ENCODE measurements at places on chromosomes 5 and 9.

- DNase-seq = no peak
Measured at GRCh38 chr5:119301906-119302305, 53.9 kb upstream of the TNFAIP8 start.

DNA sequence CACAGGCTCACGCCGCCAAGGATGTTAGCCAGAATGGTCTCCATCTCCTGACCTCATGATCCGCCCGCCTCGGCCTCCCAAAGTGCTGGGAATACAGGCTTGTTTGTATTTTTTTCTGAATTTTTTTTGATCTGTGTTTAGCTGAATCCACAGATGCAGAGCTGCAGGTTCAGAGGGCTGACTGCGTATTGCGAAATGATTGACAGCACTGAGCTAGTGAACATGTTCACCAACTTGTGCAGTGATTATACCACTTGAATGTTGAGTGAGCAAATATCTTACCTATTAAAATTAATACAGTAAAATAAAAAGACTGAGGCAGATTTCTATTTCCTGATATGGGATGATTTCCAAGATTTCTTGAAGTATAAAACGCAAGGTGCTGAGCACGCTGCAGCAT lies 123.1 kb upstream of the PHYKPL start:
- DNase-seq = no peak

- no peak for DNase-seq
Measured at GRCh38 chr5:64318175-64318574, 152.5 kb downstream of the RNF180 start.

- no peak for DNase-seq
Measured at GRCh38 chr9:118630931-118631595, 738.2 kb downstream of the BRINP1 start.

DNA sequence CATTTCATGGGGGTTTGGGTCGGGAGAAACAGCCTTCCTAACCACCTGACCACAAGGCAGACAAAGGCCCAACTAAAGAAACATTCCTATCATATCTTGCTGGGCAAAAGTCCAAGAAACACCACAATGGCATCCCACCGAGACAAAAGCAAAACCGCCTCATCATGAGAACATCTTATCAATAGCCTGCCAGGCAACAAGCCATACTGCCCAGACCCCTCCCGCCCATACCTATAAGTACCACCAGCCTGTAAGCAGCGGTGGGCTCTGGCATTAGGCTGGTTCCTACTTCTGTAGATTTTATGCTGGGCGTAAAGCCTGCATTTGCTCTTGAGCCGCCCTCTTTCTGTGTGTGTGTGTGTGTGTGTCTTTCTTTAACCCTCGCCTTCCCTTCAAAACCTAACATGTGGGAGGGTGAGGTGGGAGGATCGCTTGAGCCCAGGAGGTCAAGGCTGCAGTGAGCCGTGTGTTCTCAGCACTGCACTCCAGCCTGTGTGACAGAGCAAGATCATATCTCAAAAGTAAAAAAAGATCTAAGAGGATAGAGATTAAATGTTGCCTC lies 56.9 kb downstream of the PDE6A start:
- no peak for DNase-seq

DNA sequence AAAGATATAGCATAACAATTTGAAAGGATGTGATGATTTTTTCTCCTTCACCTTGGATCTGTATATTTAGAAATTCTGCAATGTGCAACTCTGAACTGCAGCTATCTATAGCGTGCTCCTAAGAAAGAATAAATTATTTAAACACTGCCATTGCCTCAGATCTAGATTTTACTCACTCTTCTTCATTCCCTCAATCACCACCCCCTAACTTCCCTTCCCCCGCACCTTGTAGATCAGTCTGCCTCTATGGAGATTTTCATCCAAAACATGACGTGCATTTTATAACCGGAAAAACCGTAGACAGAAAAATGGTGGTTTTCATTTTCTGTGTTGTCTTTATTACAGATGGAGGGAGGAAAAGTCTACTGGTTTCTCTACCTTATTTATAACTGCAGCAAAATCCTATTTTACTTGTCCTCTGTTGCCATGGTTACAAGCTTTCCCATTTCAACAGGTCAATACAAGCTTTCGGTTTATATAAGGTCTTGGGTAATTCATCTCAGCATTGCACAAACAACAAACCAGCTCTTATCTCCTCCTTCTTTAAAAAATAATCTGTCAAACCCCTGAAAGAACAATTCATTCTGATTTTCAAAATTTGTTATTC lies 480.0 kb downstream of the TAF11L14 start:
- DNase-seq = no peak

DNA sequence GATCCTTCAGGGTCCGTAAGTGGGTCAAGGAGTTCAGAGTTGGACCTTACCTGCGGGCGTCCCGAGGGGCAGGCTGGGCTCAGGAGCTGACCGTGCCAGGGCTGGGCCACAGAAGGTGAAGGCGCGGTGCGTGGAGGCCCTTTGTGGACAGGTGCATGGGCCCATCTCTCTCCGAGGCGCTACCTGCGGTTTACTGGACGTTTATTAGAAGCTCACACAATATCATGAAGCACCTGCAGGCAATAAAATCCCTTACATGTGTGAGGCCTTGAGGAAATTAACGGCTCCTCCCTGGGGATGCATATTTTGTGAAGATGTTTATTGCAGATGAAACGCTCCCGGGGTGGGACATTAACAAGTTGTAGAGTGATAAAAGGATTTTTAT lies 79.8 kb upstream of the LMX1B start:
- no peak for DNase-seq

DNA sequence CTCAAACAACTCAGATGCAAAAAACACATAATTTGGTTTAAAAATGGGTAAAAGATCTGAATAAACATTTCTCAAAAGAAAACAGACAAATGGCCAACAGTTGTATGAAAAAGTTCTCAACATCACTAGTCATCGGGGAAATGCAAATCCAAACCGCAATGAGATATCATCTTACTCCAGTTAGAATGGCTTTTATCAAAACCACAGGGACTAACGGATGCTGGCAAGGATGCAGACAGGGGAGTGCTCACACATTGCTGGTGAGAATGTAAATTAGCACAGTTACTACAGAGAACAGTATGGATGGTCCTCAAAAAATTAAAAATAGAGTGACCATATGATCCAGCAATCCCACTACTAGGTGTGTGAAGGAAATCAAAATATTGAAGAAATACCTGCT lies 589.1 kb upstream of the ADAMTS16 start:
- no peak for DNase-seq

DNA sequence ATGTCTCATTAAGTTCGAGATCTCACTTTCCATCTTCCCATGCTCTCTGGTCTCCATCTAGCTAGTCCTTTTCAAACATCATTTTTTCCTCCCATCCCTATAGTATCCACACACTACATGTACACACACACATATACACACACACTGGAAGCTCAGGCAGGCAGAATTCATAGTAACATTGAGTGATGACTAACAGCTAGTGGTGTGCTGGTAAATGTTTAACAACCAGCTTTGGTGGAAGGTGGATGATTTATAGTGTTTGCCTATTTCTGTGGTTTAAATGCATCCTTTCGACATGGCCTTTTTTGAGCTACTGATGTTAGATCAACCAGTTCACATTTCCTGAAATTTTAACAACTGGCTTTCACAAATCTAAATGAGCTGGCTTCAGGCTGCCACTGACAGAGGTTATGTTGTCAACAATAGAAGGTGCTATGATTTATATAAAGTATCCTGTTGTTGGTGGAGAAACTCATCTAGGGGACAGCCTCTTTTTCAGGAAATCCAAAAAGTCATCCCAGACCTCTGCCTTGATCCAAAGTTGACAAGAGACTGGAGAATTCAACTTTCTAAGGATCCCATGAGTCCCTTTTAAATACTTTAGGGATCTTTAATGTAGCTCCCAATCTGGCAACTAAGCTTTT lies 117.8 kb downstream of the CCDC192 start:
- no peak for DNase-seq

GRCh38 chr9:78441822-78442431 lies 145.0 kb downstream of the PSAT1 start:
- no peak for DNase-seq

DNA sequence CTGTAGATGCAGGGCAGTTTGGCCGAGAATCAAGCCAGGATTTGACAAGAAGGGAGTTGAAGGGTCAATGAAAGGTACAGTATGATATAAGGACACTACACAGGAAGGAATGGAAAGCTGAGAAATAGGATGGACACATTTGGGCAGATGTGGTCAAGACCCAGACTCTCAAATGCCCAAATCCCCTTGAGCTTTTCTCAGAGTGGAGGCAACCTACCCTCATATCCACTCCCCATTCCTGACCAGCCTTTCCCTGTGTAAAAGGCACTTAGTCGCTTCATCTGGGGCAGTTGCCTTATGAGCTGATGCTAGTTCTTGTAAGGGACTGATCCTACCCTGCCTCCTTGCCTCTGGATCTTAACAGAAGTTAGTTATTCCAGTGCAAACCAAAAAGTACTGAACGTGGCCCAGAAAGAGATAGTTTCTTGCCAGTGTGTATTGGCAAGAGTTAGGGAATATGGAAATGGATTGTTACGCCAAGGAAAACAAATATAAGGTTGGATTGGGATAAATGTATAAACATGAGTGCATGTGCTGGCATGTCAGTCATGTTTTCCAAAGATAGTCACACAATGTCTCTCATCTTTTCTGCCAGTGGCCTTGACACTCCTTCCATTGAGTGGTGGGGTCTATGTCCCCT lies 4.1 kb upstream of the MCCC2 start:
- no peak for DNase-seq

DNA sequence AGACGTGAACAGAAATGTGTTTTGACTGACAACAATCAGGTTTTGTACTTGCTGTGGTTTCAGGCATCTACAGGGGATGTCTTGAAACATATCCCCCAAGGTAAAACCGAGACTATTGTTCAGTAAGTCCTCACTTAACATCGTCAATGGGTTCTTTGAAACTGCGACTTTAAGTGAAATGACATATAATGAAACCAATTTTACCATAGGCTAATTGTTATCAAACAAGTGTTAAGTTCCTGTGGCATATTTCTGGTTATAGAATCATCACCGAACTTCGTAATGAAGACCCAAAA lies 16.4 kb upstream of the OMD start:
- DNase-seq = peak; percentile 12

GRCh38 chr5:37787742-37788141 lies 52.1 kb downstream of the GDNF start:
- DNase-seq = no peak

- DNase-seq = no peak
Measured at GRCh38 chr9:93974151-93974550, 19.0 kb upstream of the BARX1 start.

GRCh38 chr5:110354915-110355644 lies 371.4 kb downstream of the TMEM232 start:
- no peak for DNase-seq

DNA sequence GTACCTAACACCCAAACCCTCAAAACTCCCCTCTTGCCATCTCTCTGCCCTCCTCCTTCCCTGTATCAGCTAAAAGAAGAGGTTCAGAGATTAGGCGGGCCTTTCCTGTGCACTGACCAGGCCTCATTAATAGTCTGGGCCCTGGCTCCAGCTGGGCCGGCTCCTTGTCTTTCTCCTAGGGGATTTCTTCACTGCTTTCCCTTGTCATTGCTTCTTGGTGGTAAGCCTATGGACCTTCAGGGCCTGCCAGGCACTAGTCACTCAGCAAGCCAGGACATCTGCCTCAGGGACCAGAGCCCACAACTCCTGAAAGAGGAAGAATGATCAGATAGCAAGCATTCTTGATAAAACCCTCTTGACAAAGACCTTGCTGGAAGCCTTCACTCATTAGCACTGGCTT lies 50.9 kb downstream of the MRRF start:
- DNase-seq = no peak

DNA sequence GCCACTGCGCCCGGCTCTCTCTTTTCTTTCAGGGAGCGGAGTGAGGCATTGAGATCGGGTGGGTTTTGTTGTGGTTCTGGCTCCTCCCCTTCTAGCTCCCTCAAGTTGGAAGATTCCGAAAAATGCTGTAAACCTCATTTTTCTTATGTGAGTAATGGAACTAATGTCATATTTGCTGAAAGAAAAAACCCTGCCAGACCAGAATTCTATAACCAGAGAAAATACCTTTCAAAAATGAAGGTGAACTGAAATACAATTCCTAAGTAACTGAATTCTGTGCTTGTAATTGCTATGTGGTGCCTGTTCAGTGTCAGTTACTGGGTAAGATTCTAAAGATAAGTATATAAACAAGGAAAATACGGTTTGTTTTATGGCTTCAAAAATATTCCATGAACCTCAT lies 30.9 kb upstream of the CDK20 start:
- DNase-seq = no peak

DNA sequence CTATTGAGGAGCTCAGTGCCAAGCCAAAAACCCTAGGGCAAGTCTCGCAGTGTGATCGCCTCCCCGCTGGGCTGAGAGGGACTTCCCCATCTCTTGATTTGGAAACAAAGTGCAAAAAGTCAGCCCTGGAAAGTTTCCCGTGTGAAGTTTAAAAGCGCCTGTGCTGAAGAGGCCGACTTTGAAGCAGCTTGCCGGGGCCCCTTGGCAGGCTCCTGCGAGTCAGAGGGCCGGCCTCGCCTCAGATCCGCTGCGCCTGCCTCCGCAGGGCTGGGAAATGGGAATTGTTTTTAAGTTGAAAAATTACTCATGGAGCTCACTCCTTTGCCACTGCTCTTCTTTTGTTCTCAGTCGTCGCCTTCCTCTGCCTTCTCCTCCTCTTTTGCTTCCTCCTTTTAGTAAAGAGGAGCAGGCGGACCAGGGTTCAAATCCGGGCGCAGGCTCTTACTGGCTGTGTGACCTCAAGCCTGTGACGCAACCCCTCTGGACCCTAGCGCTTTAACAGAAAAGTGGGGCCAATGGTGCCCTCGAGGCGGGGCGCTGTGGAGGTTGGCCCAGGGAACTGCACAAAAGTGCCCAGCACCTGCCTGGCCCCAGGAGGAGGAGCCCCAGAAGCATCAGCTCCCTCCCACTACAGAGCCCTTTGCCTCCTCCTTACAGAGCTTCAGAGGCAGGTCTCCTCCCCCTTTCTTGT lies 14.7 kb upstream of the LHX2 start:
- no peak for DNase-seq

- DNase-seq = no peak
Measured at GRCh38 chr5:72096602-72097188, 10.6 kb upstream of the MAP1B start.

DNA sequence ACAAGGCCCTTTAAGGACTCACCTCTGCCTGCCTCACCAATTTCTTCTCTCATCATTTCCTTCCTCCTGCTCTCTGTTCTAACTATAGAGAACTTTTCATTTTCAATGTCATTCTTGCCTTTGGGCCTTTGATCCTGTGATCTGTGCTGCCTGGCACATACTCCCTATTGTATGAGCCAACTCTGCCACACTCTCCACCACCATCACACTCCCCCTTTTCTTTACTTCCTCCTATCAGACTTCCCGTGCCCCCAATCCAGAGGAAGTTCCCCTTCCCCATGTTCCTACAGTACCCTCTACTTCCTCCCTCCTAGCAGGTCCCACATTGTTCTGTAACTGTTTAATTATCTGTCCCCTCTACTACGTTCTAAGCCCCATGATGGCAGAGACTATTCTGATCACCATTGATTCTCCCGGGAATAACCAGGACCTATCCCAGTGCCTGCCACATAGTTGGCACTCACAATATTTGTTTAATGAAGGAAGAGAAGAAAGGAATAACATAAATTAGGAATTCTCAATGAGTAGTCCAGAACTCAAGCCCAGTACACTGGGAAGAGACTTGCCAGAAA lies 27.5 kb downstream of the ADAM19 start:
- DNase-seq = no peak

GRCh38 chr9:134041649-134041962 lies 16.3 kb downstream of the BRD3OS start:
- DNase-seq = no peak

GRCh38 chr5:140116716-140117115 lies 2.8 kb downstream of the PURA start:
- no peak for DNase-seq

GRCh38 chr9:33329117-33329563 lies 38.8 kb downstream of the NFX1 start:
- no peak for DNase-seq

Measured in GM19239 (cell line).